Lung microvascular endothelial cell (primary cell): ENCODE measurements at places on chromosomes 2 and 18. TPM values are rescaled to one million over a fixed set of nuclear protein-coding genes. Genes with fewer than 3 reads are reported as not detected.

Gene CCDC74A
- 3.5 and 5.6 TPM in 2 replicates for total RNA-seq

Gene NDUFS1
- 77.4 and 101 TPM in 2 replicates for total RNA-seq

- no peak for DNase-seq
Measured at GRCh38 chr2:10362898-10363454, 60.3 kb downstream of the HPCAL1 start.

DNA sequence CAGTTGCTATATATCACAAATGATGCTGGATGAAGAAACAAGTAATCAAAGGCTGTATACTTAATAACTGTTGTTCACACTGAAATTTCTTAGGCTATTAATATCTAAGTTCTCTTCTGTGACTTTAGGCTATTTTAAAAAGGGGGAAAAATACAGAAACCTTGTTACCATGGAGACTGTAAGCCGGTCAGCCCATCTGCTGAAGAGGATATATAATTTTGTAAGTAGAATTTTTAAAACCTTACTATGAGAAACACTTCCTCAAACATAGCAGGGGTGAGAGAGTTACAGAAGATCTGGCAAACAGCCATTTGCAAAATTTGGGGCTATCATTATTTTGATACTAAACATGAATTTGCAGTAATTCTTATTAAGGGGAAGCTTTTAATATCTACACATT lies 27.8 kb downstream of the CACNB4 start:
- no peak for DNase-seq

DNA sequence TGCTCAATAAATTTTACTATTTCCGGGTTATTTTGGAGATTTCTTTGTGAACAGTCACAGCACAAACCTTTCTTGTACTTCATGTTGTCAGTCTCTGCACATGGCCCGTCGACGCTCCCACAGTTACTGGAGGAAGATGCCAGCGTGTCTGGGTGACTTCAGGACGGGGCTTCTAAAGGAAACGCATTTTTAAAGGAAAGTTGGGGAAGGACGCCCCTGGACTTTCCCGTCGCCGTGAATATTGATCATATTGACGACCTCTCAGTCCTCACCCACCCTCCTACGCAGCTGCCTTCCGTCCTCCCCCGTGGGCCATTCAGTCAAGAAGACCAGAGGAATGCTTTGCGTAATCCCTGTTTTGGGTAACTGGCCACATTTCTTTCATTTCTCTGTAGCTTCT lies 71.1 kb upstream of the SNTG2 start:
- DNase-seq: no peak

DNA sequence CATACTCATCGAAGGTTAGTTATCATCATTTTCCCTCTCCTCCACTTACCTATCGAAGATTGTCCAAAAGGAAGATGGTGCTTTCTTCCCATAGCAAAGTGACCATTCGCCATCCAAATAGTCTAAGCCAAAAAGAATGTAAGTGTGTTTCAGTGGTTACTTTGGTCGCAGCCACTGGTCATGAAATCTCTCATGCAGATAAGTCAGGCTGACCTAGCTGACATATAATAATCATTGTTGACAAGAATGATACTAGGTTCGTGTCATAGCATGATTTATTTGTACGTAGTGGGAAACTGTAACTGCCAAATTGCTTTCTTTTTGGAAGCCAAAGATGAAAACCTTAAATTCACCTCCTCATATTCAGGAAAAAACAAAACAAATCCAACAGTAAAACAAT lies 89.6 kb upstream of the PMAIP1 start:
- DNase-seq: no peak

Gene DOCK10
- 2.0 and 8.5 TPM in 2 replicates for total RNA-seq

Gene CLIP4
- 13.9 and 14.2 TPM in 2 replicates for total RNA-seq

GRCh38 chr2:12750166-12750905 lies 33.6 kb downstream of the TRIB2 start:
- no peak for DNase-seq

GRCh38 chr2:64268330-64269048 lies 124.3 kb upstream of the PELI1 start:
- DNase-seq: peak; percentile 57

- no peak for DNase-seq
Measured at GRCh38 chr18:63195326-63196159, 124.0 kb downstream of the BCL2 start.

Gene DNAJC5G
- total RNA-seq: 0.44 and 1.4 TPM in 2 replicates

Gene PTGR3
- 5.9 and 10.3 TPM in 2 replicates for total RNA-seq

Gene G6PC2
- total RNA-seq: not detected in 2 replicates

Gene SERPINB11
- not detected in 2 replicates for total RNA-seq

DNA sequence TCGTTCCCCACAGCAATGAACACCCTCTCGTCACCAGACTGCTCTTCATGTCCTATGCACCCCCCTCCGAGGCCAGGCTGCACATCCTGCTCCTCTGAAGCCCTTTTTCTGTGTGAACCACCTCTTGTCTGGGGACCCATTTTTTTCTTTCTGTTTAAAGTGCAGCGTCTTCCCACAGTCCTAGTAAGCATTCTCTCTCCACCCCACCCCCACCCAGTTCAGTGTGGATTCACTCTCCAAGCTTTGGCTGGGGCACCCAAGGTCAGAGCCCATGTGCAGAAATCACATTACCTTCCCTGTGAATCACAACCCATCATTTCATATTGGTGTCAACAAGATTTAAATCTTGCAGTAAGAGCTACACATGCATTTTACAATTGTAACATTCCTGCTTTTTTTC lies 26.4 kb upstream of the PKDCC start:
- no peak for DNase-seq

Gene BOLL
- total RNA-seq: not detected in 2 replicates

Gene KYNU
- total RNA-seq: 0.22 TPM in 1 of 2 replicates, not detected in the other

DNA sequence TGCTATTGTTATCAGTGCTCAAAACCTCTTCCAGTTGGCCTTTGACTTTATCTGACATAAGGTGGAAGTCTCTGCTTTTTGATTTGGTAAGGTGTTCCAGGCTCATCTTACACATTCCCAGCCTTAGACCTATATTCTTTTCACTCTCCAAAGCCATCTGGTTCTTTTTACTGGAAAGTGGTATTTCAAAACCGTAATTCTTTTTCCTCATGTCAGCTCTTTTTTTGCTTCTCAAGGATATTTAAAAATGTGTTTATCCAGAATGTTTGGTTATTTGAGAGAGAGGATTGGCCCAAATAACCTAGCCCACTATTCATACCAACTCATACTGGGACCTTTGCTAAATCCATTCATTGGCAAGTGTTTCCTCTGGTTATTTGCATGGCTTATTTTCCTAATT lies 411.2 kb upstream of the PIK3C3 start:
- no peak for DNase-seq

- DNase-seq: no peak
Measured at GRCh38 chr2:232999354-232999753, 13.7 kb downstream of the NGEF start.

GRCh38 chr2:123696021-123696420 lies 329.1 kb upstream of the CNTNAP5 start:
- DNase-seq: no peak

Gene RND3
- 21.4 and 23.0 TPM in 2 replicates for total RNA-seq

DNA sequence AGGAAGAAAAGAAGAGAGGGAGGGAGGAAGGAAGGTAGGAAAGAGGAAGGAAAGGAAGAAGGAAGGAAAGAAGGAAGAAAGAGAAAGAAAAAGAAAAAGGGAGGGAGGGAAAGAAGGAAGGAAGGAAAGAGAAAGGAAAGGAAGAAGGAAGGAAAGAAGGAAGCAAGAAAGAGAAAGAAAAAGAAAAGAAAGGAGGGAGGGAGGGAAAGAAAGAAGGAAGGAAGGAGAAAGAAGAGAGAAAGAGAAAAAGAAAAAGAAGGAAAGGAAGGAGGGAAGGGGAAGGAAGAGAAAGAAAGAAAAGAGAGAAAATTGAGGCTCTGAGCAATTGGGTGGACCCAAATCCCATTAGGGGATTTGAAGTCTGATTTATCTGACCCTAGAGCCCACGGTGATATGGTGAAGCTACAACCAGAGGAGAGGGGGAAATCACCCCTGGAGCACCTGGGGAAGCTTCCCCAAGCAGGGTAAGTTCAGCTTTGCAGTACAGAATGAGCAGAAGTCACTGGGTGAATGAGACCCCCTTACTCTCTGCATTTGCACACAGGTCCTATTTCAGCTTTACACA lies 177.6 kb upstream of the BCL2L11 start:
- DNase-seq: no peak

DNA sequence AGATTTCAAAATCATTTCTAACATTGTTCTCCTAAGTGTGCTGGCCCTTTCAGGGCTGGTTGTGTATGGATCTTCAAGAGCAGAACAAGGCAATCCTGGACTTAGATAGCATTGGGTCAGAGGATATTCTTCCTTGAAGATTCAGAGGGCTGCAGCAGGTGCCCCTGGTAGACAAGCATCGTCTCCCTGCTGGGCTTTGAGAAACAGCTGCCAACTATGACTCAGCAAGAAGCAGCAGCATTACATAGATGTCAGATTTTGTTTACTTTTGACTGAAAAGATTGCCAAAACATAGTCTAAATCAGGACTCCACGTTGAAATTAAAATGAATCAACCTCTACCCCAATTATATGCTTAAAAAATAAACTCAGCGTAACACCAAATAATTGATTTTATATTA lies 618.8 kb downstream of the SOCS6 start:
- DNase-seq: peak; percentile 24

Gene UGT1A10
- total RNA-seq: not detected in 2 replicates

- peak; percentile 67 for DNase-seq
Measured at GRCh38 chr2:99636144-99637034, 146.6 kb upstream of the REV1 start.

DNA sequence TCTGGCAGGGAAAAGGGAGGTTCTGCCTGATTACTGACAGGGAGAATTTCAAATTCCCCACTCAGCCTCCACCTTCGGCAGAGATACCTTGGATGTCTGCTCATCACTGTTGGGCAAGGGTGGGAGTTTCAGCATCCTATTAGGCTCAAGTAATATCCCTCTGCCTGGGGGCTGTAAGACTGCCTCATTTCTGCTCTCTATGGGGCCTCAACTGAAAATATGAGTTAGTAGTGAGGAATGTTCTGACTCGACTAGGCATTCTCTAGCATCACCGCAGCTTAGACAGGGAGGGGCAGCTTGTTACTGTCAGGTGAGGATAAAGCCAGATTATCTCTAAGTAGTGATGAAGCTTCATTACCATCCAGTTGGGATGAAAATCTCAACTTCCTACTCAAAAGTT lies 87.7 kb upstream of the LRP1B start:
- DNase-seq: no peak

DNA sequence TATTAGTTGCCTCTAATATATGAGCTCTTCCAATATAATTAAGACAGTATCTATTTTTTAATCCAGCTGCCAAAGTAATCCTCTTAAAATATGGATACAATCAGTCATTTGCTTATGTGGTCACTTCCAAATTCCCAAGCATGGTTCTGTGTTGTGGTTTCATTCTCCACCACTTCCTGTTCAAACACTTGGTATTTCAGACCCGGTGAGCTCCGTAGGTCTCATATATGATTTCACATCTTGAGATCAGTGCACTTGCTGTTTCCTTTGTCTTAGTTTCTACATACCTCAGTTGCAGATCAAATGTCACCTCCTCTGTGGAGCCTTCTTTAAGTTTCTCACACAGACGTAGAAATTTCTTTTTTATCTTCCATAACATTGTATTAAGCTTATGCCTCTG lies 254.2 kb downstream of the KCNS3 start:
- DNase-seq: no peak

- DNase-seq: no peak
Measured at GRCh38 chr2:190786404-190787166, 94.0 kb upstream of the GLS start.

- DNase-seq: no peak
Measured at GRCh38 chr18:65859075-65859474, 108.3 kb downstream of the CDH7 start.

DNA sequence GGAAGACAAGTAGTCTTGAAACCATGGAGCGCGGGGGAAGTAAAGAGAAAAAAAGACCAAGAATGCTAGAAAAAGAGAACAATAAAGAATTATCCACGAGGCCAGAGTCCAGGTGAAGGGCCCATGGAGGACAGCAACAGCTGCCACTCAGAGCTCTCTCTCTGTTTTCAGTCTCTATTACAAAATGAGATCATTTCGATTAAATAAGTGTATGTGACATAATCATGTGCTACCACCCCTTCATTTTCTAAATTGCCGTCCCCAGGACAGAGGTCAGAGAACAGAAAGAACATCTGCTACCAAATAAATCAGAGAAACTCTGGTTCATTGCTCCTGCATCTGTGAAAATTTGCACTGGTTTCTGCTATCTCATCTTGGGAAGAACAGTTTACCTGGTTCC lies 838.7 kb downstream of the RNF144A start:
- DNase-seq: no peak

Gene CHST9
- not detected in 2 replicates for total RNA-seq

DNA sequence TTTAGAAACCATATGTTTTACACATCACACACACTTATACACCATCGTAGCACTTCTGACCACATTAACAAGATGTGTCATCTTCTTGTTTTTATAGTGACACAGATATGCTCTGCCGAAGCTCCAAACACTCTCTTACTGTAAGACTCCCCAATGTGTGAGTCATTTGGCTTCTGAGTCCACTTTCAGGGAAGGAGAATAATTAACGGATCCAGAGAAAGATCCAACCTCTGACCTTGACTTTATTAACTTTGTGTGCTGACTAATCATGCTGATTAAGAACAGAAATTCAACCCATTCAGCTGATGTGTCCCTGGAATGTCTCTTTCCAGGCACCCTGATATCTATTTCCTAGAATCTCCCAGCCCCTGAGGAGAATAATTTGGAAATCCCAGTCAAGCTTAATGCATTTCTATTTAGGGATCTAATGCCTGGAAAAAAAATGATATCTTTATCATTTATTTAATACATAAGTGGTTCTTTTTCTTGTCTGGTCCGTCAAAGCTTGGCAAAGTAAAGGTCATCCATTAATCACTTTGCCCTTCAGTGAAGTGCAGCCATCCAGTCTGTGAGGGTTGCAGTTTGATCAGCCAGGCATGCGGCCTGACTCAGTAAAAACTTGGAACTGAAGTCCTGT lies 615.8 kb upstream of the SYT4 start:
- no peak for DNase-seq

- DNase-seq: no peak
Measured at GRCh38 chr2:238100049-238100820, at the start of gene ESPNL. ESPNL (plus strand) TSS chr2:238100340; CDS start chr2:238100420, 80 bp downstream.

DNA sequence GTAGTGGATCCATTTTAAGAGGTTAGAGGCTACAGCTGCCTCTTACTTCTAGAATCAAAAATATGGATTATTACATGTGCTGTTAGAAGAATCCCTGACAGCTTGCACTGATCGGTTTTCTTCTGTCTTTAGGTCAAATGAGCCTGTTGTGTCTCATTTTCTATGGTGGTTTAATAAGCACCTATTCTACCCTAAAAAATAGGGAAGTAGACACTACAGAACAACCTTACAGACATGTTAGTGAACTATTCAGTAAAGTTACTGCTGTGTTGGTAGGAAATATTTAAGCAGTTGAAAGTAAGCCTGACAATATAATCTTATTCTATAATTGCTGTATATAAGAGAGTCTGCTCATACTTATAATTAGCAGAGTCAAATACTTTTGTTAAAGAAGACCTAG lies 168.5 kb upstream of the NOSTRIN start:
- DNase-seq: no peak

Gene ARHGAP15
- total RNA-seq: not detected in 2 replicates
